ENCODE measurements at places on chromosomes 11 and 22. TPM values are rescaled to one million over a fixed set of nuclear protein-coding genes. Genes with fewer than 3 reads are reported as not detected.

DNA sequence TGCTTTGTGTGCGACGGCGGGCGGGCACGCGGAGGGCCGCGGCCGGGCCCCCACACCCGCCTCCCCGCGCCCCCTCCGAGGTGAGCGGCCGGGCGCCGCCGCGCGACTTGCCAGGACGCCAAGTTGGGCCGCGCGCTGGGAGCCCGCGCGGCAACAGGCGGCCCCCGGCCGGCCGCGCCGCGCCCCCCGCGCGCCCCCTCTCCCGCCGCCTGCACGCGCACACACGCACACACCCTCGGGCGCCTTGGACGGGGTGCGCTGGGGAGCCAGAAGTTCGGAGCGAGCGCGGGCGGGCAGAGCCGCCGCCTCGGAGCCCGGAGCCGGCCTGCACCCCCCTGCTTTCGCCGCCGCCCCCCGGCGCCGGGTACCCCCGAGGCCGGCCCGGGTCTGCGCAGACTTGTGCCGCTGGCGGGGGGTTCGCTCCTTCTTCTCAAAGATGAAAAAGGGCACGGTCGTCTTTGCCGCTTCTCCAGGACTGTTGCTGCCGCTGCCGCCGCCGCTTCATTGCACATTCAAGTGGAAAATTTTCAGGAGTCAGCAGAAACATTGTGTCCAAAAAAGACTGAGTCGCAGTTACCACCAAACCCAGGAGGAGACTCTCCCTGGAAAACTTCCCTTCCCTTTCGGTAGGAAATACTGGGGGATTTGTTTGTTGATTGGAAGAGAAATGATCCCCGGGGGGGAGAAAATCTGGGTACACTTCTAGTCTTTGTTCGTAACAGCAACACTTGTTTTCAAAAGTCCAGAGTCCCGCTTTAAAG lies 895 bp downstream of the TEAD1 start:
- peak; percentile 47 for DNase-seq

Gene NXPE2
- 0.12 TPM for total RNA-seq

DNA sequence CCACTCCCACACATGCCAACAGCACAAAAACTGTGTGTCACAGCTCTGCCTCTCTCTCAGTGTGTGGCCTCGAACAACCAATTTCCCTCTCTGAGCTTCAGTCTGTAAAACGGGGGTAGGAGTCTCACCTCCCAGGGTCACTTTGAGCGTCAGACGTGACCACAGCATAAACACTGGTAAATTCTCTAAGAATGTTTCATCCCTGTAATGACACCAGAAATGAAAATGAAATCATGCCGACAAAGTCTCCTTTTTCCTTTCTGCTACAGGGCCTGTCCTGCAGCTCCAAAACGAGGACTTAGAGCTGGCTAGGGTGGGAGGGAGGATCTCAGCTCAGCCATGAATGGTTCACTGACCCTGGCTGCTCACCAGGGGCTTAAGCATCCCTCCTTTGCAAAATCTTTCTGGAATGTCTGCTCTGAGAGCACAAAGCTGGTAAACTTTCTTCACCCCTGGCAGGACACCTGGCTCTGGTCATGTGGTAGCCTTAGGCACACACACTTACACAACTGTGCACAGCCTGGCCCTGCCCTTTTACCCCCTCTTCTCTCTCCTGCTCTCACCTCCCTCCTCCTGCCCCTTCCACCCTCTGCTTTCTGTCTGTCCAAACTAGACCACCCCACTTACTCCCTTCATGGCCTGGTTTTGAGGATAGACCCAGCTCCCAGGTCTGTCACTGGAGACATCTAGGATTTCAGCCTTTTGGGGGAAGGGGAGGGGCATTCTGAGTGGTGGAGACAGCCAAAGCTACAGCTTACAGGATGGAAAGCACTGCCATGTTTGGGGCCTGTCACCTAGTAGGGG lies 12.3 kb upstream of the TSKU start:
- DNase-seq = no peak

- no peak for DNase-seq
Observed at GRCh38 chr11:35192347-35192746, 53.4 kb downstream of the CD44 start.

DNA sequence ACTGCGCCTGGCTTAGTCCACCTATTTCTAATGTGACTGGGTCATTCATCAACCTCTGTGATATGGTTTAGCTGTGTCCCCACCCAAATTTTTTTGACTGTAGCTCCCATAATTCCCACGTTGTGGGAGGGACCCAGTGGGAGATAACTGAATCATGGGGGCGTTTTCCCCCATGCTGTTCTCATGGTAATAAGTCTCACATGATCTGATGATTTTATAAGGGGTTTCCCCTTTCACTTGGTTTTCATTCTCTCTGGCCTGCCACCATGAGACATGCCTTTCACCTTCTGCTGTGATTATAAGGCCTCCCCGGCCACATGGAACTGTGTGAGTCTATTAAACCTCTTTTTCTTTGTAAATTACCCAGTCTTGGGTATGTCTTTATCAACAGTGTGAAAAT lies 8.7 kb downstream of the CENATAC start:
- DNase-seq = no peak

- no peak for DNase-seq
Observed at GRCh38 chr22:49828599-49828965, 909 bp upstream of the BRD1 start.

DNA sequence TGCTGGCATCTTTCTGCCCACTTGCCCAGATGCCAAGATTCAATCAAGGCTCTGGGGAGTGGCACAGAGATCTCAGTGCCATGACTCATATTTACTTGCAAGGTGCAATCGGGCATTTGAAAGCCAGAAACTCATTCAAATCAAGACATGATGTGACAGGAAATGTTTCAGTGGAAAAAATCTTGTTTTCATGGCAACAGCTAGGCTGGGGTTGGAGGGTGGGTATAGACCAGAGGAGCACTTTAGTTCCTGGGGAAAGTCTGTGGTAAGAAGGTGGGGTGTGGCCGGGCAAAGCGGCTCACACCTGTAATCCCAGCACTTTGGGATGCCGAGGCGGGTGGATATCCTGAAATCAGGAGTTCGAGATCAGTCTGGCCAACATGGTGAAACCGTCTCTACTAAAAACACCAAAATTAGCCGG lies 1.2 kb downstream of the MAJIN start:
- DNase-seq = no peak

GRCh38 chr11:119158467-119158866 lies 9.6 kb downstream of the ABCG4 start:
- no peak for DNase-seq

Gene TUT1
- total RNA-seq = 15.2 TPM

Gene APLNR
- total RNA-seq = 0.12 TPM

GRCh38 chr11:35751664-35752061 lies 89.1 kb downstream of the TRIM44 start:
- no peak for DNase-seq

DNA sequence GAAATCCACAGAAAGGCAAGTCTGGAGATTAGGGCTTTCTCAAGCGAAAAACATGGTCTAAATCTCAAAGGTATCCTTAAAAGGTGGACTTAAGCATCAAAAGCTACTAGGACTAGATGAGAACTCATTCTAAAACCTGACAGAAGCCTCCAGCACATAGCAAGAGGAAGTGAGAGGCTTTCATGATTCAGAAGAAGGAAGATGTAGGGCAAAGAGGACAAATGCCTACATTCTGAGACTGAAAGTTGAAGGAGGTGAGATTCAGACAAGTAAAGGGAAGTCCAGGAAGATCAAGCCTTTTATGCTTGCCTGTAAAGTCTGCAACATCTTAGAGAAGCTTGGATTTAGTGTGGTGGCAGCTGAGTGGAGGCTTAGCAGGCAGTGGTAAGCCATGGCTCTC lies 98.9 kb downstream of the PGR start:
- no peak for DNase-seq
